Activated CD4-positive, CD25-positive, alpha-beta regulatory T cell treated with anti-CD3 and anti-CD28 coated beads, Interleukin-2, amount 50 U/mL, for 72 hours (primary cell): ENCODE measurements at places on chromosomes 12 and 14.
A peak's percentile ranks its signal among the peaks of the same experiment; 100 is the strongest.

DNA sequence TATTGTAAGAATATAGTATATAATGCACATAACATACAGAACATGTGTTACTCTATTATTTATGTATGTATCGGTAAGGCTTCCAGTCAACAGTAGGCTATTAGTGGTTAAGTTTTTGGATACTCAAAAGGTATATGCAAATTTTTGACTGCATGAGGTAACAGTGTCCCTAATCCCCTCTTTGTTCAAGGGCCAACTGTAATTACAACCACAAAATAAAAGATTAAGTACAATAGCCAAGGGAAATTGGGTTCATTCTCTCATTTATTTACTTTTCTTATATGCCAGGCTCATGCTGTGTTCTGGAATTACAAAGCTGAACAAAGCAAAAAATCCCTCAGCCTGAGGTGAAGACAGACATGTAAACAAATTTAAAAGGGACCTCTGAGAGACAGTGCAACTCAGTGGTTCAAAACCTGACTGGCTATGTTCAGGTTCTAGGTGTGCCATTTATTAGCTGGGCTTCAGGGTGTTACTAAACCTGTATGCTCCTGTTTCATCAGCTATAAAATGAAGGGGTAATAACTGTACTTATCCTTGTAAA lies 43.4 kb upstream of the TSPAN8 start:
- DNase-seq, result no peak

DNA sequence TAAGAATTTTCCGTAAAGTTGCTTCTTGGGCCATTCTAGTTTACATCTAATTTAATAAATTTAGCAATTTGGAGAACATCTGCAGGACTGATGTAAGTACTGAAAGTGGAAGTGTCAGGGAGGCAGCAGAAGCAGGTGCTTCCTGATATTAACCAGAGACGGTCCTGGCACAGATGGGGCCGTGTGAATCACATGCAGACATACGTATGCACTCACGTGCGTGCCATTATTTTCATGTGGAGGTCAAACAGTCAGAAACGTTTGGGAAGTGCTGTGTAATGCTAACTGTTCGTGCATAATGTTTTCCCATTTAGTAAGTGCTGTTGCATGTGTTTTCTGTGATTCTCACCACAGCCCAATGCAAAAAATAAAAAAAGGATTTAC lies 87.8 kb upstream of the DYNC1H1 start:
- peak; percentile 54 for DNase-seq

DNA sequence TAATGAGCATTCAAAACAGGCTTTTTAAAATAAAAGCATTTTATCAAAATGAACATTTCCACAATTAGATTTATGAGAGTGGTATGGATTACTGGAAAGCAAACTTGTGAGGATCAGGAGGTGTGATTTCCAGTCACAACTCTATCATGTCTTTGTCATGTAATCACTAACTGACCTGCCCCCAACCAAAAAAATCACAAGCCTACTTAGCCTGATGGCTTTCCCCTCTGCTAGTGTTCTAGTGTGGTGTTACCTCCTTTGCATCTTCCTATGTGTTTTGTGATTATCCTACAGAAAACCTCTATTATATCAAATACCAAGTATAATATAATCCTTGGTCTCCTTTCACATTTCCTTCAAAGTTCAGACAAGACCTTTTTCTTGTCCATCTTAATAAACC lies 168.6 kb downstream of the NOVA1 start:
- no peak for DNase-seq

GRCh38 chr14:63705561-63706070 lies 22.2 kb downstream of the SGPP1 start:
- DNase-seq, result no peak

- DNase-seq, result no peak
Observed at GRCh38 chr14:81329640-81330381, 70.3 kb downstream of the STON2 start.

- DNase-seq, result no peak
Observed at GRCh38 chr14:104863131-104863862, 1.8 kb upstream of the CEP170B start.

- no peak for DNase-seq
Observed at GRCh38 chr12:102483466-102483865, 3.1 kb upstream of the IGF1 start.

GRCh38 chr12:12115514-12115913 lies 44.8 kb downstream of the BCL2L14 start:
- DNase-seq, result no peak

GRCh38 chr12:26691234-26691970 lies 141.6 kb downstream of the ITPR2 start:
- DNase-seq, result no peak

- no peak for DNase-seq
Observed at GRCh38 chr12:64616201-64616600, 5.9 kb downstream of the RASSF3 start.

- DNase-seq, result no peak
Observed at GRCh38 chr12:38373784-38374183, 57.2 kb downstream of the ALG10B start.

DNA sequence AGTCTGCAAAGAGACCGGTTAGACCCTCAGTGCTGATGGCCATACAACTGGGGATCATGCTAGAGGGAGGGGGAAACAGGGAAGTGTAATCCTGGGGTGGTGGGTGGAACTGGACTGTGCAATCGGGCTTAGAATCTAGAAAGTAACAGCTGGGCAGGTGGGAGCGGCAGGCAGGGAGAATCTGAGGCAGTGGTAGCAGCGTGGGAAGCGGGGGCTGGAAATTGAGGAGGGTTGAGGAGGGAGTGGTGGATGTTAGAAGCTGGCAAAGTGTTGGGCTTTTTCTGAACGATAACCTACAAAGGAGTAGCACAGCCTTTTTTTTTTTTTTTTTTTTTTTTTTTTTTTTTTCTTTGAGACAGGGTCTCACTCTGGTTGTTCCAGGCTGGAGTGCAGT lies 3.1 kb upstream of the IGFBP6 start:
- no peak for DNase-seq

- DNase-seq, result peak; percentile 59
Observed at GRCh38 chr12:112381406-112381882, 787 bp downstream of the HECTD4 start.
